GM19239 (cell line): ENCODE measurements at places on chromosomes 4 and X.

DNA sequence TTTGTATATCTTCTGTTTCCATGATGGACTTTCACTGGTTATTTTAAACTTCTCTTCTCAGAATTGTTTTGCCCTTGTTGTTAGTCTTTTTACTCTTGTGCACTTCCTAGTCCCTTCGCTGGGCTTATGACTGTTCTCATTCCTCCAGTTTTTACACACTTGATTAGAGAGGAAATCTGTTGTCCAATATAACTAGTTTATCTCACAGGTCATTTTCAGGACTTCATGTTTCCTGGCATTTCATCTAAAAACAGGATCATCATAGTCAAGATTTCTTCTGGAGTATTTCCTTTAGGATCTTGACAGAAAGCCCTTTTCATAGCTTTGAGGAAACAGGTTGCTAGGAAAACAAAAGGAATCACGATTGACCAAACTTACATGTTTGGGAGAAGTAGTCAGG is 3.0 kb downstream of the FNIP2 start:
- no peak for DNase-seq

DNA sequence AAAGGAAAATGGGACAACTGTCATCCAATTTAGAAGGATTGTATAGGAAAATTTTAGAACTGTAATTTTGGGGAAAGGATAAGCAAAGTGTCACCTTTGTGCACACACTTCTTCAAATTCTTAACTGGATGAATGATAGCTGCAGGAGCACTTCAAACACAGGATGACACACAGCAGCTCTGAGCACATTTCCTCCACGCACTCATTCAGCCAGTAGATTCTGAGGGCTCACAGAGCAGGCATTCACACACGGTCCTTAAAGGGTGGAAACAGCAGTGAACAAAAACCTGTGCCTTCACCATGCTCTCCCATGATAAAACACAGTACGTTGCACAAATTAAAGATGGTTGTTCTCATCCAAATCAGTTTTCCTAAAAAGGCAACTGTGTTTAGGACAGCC is 38.5 kb upstream of the KLF3 start:
- DNase-seq: no peak

GRCh38 chr4:77699731-77700210 is 94.2 kb downstream of the CXCL13 start:
- no peak for DNase-seq

DNA sequence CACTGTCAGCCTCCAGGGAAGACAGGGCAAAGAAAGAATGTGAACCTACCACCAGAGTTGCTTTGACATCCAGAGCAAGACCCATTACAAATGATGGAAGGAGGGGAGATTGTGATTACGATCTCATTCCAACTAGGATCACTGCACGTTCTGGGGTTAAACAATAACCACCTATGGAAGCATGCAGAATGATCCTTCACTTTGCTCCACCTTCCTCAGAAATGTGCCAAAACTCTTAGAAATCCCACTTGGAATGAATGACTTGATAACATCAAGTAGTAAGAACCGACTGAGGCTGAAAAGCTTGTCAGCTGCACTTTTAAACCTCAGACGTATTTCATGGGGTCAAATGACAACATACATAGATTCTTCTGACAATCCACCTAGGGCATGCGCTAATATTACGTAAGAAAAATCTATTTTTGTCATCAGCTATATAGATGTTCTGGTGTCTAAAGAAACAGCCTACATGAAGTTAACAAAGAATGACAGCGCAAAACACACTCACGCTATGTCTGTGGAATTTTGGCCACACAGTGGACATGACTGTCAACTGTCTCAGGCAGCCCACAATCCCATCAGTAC is 3.5 kb upstream of the STS start:
- DNase-seq: no peak

DNA sequence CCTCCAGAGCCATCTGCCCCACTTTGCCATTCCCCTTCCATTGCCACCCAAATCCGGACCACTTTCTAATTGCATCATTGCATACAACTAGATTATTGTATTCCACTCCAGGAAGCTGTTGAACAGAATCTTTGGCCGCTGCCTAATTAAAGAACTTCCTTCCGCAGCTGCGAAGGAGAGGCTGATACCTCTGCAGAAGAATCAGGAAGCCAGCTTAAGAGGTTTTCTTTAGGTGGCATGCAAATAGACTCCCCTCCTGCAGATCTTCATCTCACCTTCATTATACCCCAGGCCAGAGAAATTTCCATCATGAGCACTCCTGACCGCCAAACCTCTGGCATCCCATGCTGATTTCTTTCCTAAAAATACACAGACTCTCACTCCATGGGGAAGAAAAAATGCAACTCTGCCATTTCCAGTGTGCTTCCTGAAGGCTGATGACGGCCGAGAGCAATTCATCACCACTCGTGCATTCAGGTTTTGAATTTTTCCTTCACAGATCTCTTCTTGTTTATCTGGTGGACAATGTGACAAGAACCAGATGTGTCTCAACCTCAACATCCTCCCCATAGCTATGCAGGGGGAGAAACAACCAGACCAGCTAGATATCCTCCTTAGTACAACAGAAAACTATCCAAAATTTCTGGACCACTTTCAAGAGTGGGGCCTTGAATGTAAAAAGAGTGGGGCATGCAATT is 31.2 kb downstream of the LGI2 start:
- DNase-seq: no peak

GRCh38 chr4:99724067-99724466 is 66.4 kb upstream of the C4orf54 start:
- DNase-seq: no peak

DNA sequence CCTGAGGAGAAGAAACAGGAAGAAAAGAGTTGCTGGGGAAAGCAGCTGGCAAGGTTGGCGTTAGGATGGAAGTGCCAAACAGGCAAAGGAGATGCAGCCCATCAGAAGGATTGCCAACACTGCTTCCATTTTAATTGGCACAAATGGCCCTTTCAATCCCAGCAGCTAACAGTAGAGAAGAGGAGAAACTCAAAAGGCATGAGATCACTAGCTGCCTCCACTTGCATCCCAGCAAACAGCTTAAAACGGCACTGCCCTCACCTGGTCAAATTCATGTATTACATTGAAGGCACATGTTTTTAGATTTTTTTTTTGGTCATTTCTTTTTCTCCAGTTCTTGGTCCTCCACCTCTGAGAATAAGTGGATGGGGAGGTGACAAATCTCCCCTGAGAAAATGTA is 14.9 kb upstream of the LOC101059915 start:
- DNase-seq: no peak

DNA sequence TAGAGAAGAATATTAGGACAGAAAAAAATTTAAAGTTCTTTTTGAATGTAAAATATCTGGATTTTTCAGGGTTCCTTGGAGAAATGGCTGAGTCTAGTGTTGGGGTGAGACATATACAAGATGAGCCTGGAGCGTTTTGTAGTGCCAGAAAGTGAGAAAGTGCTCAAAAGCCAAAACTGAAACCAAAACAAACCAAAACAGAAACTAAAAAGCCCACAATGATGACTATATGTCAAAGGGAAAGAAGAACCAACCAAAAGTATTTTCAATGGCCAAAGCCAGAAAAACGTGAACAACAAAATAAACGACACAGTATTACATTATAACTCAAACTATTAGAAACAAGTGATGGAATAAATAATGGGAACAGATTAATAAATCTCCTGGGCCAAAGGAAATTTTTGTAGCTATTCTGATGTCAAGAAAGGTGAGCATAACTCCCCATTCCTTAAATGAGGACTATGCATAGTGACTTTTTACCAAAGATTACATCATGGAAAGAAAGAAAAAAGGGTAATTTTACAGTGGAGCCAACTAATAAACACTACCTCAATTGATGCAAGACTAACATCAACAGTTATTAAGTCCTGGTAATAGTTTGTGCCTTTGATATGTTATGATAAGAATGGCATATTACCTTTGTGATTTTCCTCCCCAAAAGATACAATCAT is 1137.6 kb downstream of the C4orf33 start:
- DNase-seq: peak; percentile 9

DNA sequence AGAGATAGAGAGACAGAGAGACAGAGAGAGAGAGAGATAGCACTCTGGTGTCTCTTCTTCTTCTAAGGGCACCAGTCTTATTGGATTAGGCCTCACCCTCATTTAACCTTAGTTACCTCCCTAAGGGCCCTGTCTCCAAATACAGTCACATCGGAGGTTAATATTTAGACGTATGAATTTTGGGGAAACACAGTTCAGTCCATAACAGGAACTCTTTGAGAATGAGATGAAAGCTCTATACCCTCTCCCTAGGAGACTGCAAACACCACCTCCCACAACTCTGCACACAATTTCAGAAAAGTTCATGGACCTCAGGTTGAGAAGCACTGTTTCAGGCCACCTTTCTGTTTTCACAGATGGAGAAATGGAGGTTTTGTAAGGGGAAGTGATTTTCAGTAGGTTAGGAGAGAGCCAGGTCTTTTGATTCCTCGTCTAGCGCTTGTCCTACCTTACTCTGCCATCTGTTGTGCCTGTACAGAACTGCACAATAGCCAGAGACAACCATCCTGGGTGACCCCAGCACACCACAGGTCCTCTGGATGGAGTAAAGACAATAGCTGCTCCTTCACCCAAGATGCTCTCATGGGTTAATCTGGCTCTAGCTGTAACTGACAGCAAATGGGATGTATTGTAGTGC is 16.9 kb upstream of the LOC101059915 start:
- DNase-seq: no peak

- DNase-seq: no peak
Measured at GRCh38 chr4:38620527-38621027, 43.4 kb upstream of the KLF3 start.

- no peak for DNase-seq
Measured at GRCh38 chr4:62870451-62870850, 1538.8 kb downstream of the TECRL start.

- DNase-seq: no peak
Measured at GRCh38 chrX:9087271-9088040, 53.5 kb upstream of the FAM9B start.

- DNase-seq: no peak
Measured at GRCh38 chr4:41877020-41877796, 58.0 kb upstream of the TMEM33 start.

DNA sequence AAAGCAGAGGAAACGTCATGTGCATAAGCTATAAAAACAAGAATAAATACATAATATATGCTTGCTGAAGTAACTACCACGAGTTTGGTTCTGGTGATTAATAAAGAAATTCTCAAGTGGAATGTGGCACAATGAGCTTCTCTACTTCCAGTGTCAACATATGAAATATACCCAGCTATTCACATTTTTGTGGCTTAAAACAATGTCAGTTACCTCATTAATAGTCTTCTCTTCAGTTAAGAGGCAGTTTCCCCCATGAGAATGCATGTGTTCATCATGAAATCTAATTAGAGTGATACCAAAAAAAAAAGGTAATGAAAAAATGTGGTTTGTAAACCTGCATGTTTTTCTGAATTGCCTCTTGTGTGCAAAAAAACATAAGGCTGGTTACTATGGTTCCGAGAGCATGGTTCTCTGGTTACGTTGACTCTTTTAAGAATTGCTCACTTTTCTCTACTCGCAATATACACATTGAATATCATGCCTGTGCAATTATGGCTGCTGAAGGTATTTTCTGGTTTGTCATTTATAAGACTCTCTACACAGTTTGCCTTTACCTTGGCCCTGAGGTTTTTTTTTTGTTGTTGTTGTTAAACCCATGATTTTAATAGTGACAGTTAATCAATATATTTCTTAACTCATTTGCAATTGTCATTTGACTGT is 108.2 kb downstream of the PCDH7 start:
- DNase-seq: no peak

- DNase-seq: no peak
Measured at GRCh38 chr4:137393044-137393443, 139.2 kb downstream of the PCDH18 start.

GRCh38 chrX:96435378-96436035 is 249.1 kb upstream of the DIAPH2 start:
- no peak for DNase-seq

DNA sequence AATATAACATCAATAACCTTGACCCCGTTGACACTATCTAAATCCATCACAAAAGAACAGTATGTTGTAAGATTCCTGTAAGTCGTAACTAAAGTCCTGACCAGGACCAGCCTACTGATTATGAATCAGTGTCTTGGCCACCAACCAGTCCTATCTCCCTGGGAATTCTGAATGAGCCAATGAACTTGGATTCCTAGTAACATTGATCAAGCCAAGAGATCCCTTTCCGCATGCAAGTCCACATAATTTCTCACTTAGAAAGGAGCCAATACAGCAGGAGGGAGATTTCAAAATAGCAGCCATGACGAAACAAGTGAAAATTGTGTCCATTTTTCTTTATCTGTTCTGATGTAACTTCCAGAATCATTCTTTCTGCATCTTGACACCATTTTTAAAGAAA is 9.5 kb downstream of the XPNPEP2 start:
- DNase-seq: no peak

DNA sequence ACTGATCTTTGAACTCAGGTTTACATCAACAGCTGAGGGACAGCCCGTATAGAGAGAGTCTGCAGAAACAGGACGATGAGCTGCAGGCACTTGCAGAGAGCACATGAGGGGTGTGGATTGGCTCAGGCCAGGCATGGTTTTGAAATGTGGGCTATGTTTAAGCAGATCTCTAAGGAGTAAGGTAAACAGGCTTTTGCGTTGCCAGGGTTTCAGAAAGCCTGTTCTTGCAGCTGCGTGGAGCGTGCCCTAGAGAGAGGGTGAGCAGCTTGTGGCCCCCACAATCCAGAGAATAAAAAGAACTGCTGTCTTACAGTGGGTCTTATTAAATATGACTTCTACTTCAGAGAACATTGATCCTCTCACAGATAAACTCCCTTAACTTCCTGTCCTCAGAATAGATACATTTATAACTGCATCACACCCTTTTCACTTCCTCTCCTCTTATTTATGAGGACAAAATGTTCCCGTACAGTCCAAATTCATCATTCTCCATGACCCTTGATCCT is 64.1 kb downstream of the TMA16 start:
- DNase-seq: no peak

- DNase-seq: no peak
Measured at GRCh38 chr4:7785017-7785416, 154.6 kb downstream of the AFAP1 start.

DNA sequence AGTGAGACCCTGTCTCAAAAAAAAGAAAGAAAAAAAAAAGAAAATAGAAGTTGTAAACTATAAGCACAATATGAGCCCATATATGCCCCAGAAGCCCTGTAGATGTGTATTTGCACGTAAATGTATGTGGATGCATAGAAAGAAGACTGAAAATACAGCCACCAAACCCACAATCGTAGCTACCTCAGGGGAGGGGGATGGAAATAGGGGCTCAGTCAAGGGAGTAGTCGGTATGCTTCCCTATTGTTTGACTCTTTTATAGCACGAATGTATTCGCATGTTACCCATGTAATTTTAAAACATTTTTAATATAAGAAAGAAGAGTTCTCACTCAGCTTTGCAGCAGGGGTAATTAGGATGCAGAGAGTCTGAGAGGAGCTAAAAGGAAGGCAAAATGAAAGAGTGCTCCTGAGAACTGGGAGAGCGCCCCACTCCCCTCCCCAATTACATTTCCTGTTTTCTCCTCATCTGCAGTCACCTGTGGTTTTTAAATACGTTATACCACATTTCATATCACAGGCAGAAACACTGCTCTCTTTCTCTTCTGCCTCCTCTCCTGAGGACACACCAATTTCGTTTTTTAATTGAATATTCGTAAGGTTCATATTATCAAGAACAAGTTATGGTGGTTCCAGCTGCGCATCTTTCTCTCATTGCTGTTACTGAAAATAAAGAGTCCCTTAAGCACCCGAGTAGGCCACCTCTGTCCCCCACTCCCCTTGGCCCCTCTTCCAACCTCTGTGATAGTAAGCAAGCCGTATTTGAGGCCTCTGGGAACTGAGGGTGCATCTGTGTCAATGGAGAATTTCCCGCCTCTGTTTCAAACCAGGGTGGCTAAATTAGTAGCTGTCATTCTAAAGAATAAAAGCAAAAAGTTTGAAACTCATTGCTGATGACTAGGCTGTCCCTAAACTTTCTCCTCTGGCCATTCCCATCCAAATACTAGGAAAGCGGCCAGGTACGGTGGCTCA is 10.7 kb downstream of the SEPTIN6 start:
- DNase-seq: no peak
